ENCODE measurements at places on chromosomes 5 and 9.

- no peak for DNase-seq
Observed at GRCh38 chr5:59597690-59598546, 295.6 kb downstream of the PDE4D start.

- no peak for DNase-seq
Observed at GRCh38 chr9:72477930-72478518, 43.4 kb upstream of the TMC1 start.

DNA sequence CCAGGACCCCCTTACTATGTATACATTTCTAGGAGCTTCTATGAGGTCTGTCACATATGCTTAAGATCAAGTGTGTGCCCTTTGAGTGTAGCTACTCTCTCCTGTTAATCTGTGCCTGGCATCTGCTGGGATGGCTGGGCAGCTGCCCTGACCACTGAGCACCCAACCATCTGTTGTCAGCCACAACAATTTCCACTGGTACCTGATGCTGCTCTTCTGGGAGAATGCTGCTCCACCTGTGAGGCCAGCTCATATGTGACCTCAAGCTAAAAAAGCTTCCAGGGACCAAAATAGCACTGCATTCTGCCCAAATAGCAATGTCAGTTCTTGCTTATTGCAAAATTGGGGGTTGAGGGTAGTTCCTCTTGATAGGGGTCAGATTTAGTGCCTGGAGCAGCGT lies 595.6 kb downstream of the RAB3C start:
- no peak for DNase-seq

GRCh38 chr9:121216271-121216805 lies 14.7 kb upstream of the RAB14 start:
- no peak for DNase-seq

- DNase-seq, result no peak
Observed at GRCh38 chr9:121997791-121998190, 95.3 kb downstream of the TTLL11 start.

DNA sequence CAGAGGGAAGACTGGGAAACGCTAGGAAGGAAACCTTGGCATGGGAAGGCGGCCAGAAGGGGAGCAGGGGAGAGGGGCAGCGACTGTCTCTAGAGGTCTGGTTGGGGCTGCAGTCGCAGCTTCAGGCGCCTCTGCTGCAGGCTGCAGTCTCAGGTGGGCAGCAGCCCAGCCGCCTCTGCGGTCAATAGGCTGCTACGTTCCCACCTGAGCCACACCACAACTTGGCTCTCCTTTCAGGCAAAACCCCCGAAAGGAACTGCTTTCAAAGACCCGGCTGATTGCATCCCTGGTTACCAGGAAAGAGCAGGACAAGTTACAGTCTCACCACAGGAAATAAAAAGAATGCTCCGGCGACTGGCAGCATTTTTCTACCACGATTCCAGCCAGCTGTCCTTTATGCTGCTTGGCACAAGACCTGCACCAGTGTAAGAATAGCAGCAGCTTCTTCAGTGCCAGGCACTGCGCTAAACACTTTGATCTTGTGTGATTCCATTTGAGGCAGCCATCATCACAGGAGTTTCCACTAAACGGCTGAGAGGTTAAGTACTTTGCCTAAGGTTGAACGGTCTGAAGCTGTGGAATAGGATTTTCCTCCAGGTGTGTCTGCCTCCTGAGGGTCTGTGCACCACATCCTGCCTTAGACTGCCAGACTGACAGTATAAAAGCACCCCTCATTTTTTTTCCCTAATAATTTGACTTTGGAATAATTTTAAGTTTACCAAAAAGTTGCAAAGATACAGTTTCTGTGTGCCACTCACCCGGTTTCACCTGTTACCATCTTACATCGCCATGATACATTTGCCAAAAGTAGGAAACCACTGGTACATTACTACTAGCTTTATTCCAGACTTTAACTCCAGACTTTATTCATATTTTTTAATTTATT lies 7.5 kb downstream of the RPS14 start:
- DNase-seq, result no peak

DNA sequence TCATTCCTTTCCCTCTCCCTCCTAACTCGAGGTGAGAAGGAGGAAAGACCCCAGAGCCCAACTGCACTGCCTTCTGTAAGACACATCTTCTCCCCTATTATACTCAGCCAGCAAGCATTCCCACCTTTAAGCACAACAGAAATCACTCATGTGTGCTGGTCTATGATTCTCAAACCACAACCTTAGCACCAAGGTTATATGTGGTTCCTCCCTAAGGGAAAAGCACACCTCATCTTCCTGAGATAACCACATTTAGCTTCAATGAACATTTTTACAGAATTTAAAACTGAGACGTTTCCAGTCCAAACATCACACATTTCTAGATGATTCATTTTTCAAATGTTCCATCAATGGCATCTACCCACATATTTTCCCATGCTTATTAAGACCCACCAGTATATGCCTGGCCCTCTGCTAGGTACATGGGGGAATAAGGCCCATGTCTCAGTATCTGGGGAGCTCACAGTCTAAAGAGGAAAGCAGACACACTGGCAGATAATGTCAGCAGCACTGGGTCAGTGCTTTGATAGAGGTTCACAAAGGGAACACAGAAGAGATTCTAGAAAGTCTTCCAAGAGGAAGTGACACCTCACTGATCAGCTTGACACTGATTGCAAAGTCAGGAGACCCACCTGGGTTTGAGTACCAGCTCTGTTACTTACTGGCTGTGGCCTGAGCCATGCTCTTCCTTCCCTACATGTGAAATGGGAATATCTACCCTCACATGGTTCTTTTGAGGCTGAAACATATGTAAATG lies 245.4 kb downstream of the DENND1A start:
- no peak for DNase-seq

DNA sequence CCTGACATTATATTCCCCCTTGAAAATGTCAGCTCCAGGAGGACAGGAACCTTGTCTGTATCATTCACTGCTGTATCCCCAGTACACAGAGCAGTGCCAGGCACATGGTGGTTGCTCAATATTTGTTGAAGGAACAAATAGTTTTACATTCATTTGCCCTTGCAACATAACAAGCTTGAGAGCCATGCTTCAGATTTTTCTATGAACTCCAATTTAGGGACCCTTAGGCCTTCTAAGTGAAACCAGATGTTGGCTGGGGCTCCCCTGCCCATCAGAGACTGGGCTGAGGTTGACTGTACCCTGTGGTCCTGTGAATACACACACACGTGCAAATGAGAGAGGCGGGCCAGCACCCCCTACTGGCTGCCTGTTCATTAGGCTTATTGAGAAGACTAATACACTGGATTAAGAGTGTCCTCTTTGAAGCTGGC lies 214.9 kb upstream of the WWC1 start:
- no peak for DNase-seq

DNA sequence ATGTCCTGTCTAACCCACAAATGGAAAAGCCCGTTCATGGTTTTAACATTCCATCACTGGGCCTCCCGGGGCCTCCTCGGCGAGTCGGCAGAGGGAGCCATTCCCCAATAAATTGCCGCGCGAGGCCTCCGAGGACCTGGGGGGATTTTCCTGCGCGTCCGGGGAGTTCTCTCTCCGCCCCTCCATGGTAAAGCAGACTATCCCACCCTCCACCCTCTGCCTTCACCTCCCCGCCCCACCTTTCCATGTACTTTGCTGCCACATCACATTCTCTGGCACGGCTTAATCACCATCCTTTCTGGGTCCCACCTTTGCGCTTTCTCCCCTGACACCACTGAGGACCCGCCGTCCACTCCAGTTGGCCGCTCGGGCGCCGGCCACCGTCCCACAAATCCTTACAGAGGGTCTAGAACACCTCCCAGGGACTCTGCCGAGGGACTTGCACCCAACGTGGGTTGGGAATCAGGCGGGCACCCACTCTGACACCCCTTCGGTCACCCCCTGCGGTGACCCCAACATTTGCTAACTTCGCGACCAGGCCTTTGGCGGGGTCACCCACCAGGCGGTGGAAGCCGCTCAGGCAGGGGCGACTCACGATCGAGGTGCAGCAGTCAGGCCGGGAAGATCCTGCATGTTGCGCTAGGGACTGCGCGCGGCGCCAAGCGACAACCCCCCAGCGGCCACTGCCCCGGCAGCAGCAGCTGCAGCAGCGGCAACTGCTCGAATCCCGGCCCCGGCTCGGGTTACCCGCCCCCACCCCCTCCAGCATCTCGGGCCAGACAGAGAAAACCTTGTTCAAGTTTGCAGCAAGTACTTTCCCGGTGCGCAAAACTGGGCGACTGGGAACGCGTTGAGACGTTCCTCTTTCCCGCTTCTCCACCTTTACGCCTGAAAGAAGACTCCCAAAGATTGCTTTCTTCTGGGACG lies at the start of gene MEGF10:
MEGF10 (plus strand) TSS at position 778 of the 927 bp plus-strand sequence. CDS start 40,513 bp downstream, outside the sequence.
- peak; percentile 37 for DNase-seq

GRCh38 chr5:124663101-124663506 lies 83.3 kb downstream of the ZNF608 start:
- no peak for DNase-seq

- no peak for DNase-seq
Observed at GRCh38 chr9:123440256-123440655, 84.3 kb downstream of the CRB2 start.

Data from activated T-cell treated with anti-CD3 and anti-CD28 coated beads, Interleukin-2, amount 50 U/mL, for 24 hours (primary cell).